ENCODE measurements at places on chromosomes 13 and 19.

DNA sequence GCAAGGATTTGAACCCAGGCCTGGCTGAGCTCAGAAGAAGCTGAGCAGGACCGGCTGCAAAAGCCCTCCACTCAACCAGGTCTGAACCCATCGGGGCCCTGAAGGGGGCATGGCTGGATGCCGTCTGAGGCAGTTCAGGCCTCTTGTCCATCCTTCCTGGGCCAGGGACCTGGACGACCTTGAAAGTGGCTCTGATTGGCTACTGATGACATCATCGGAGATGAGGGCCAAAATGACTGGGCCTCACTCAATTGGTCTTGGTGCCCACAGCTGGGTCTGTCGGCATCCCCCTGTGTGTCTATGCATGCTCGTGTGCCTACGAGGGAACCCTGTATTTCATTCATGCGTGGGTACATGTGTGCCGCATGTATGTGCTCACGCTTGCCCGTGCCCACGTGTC, 71.8 kb downstream of the PTPRS start:
- DNase-seq = no peak

DNA sequence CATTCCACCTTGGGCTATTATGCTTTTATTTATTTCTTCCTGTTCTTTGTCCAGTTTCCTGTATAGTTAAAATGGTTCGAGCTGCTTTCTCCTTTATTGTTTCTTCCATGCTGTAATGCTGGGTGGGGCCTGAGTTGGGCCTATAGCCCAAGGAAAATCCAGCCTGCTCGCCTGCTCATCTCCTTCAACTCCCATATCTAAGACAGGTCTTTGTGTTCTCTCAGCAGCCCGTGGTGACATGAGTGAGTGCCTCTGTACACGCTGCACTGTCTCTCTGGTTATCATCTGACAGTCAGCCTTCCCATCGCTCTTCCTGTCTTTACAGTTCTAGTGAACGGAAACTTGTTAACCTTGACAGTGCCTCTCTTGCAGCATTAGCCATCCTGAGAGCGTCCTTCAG, 221.9 kb upstream of the SLC10A2 start:
- no peak for DNase-seq

DNA sequence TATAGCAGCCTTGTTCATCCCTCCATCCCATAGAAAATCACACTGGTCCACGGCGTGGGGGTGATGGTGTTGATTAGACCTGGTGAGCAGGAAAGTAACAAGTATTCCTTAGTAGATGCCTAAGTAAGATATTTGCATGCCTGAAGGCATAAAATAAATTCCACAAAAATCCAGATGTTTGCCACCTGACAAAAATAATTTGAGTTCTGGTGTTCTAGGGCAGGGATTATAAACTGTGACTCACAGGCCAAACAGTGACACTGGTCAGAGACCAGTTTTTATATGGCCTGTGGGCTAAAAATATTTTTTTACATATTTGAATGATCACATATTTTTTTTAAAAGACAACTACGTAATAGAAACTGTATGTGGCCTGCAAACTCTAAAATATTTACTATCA, 310.7 kb downstream of the RFC3 start:
- no peak for DNase-seq

- no peak for DNase-seq
These were observed 8.9 kb upstream of the TPM4 start for GRCh38 chr19:16067205-16067938.

DNA sequence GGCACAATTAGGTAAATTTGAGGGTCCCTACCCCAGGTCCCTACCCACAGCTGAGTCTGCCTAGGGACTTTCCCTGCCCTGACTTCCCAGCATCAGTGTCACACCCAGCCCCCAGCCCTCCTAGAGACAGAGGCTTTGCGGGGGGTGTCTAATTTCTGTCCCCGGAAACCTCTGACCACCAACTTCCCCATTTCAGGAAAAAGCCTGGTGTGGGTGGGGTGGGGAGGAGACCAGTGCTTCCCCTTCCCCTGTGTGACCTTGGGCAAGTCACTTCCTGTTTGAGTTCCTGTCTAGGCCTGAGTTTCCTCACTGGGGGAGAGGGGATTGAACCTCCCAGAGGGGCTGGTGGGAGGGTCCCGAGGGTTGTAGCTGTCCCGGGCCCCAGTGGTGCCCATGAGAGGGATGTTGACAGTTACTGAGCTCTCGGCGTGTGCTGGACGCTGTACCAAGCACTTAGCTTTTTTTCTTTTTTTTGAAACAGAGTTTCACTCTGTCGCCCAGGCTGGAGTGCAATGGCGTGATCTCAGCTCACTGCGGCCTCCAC, 7.9 kb downstream of the VASP start:
- DNase-seq = no peak

- no peak for DNase-seq
These were observed 144.9 kb upstream of the SOX1 start for GRCh38 chr13:111922086-111922485.

GRCh38 chr13:91313103-91313502, 34.4 kb upstream of the MIR17HG start:
- DNase-seq = peak; percentile 20

- DNase-seq = no peak
These were observed 345.1 kb downstream of the MTUS2 start for GRCh38 chr13:29165216-29165615.

- no peak for DNase-seq
These were observed 29.8 kb downstream of the DNM2 start for GRCh38 chr19:10747674-10748073.

DNA sequence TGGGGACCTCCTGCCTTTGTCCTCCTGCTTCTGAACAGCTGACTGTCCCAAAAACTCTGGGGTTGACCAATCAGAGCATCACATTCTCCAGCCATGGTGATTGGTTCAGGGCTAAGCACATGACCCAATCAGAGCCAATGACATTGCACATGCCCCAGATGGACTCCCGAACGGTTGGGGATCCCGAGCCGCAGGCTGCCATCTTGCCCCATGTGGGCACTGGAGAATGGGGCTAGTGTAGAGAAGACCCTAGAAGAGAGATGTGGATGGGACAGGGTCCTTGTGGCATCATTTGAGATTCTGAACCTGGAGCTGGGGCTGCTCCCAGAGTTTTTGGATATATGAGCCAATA, 31.3 kb upstream of the PEPD start:
- DNase-seq = no peak

- DNase-seq = no peak
These were observed 15.7 kb upstream of the LDLR start for GRCh38 chr19:11073568-11073967.

DNA sequence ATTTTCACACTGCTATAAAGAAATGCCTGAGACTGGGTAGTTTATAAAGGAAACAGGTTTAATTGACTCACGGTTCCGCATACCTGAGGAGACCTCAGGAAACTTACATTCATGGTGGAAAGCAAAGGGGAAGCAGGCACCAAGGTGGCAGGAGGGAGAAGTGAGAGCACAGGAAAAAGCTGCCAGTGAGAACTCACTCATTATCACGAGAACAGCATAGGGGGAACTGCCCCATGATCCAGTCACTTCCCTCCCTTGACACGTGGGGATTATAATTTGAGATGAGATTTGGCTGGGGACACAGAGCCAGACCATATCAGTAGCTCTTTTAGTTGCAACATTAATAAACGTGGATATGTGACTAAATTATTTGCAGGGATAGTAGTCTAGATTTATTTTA, 4.3 kb upstream of the KCTD4 start:
- DNase-seq = no peak

DNA sequence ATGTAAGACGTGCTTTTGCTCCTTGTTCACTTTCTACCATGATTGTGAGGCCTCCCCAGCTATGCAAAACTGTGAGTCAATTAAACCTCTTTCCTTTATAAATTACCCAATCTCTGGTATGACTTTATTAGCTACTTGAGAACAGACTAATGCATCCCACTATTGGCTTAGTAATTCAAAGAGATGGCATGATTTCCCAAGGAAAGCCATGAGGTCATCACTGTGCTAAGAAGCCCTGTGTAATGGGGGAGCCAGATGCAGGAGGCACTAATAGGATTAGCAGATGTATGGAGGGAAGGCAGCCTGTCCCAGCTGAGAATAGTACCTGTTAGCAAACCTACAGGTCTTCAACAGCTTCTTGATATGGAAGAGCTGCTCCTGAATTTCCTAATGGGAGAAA, 38.1 kb downstream of the RUBCNL start:
- no peak for DNase-seq

- no peak for DNase-seq
These were observed 11.3 kb downstream of the HNRNPM start for GRCh38 chr19:8456064-8456463.

DNA sequence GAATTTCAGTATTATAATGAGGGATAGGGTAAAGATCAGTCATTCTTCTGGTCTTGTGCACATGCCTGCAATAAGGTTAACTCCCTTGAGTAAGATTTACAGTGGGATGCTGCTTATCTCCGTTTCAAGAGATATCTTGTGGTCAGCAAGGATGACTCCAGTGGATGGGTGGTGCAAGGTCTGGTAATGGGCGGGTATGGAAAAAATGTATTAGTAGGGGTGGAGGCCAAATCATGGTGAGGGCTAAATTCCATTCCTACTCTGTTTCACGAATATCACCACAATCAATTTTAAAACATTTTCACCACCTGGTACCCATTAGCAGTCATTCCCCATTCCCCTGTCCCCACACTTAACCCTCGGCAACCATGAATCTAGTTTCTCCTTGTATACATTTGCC, 40.6 kb downstream of the CCDC122 start:
- DNase-seq = no peak

GRCh38 chr13:40961214-40961613, 57.9 kb downstream of the ELF1 start:
- DNase-seq = no peak

DNA sequence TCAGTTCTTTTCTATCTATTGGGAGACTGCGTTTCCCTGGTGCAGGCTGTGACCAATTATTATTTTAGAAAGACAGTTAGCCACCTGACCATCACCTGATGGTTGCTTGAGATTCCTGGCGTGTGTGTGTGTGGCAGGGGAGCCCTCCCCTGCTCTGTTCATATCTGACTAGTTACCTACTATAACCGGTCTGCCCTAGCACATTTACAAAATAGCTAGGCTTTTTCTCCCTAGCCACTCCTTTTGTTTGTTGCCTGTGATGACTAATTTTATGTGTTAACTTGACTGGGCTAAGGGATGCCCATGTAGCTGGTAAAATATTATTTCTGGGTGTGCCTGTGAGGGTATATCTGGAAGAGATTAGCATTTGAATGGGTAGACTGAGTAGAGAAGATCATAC, 76.9 kb downstream of the OLFM4 start:
- no peak for DNase-seq

- DNase-seq = no peak
These were observed 16.6 kb downstream of the TMEM255B start for GRCh38 chr13:113775451-113776145.

DNA sequence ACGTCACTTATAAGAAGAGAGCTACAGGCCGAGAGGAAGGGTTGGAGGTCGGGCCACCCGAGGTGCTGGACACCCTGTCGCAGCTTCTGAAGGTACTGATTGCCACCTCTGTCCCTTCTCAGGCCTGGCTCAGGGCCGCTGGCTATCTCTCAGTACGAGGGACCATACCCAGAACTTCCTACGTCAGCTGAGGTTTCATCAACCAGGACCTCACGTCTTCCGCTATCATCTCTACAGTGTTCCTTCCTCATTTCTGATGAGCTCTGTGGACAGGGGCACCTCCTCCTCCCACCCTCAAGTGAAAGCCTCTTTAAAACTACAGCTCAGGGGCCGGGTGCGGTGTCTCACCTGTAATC, 58.2 kb upstream of the USE1 start:
- DNase-seq = no peak

DNA sequence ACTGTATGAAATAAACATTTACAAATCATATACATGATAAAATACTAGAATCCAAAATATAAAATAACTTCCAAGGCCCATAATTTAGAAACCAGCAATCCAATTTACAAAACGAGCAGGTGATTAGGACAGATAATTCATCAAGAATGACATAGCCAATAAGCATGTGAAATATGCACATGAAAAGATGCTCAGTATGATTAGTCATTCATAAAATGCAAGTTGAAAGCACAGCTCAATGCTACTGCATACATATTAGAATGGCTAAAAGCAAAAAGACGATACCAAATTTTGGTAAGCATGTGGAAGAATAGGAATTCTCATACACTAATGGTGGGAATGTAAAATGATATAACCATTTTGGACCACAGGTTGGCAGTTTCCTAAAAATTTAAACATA, 837.2 kb upstream of the MIR17HG start:
- no peak for DNase-seq

DNA sequence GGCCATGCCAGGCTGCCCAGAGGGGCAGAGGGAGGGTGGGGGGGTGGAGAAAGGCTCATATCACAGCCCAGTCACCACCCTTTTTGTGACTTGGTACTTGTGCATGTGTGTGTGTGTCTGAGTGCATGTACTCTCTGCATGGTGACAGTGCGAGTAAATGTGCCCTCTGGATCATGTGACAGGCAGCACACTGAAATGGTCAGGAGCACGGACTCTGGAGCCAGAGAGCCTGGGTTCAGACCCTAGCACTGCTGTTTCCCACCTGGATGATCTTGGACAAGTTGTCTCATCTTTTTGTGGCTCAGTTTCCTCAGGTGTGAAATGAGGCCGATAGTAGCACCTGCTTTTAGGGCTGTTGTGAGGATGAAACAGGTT, 2.0 kb downstream of the CIC start:
- DNase-seq = no peak

Data from activated naive CD8-positive, alpha-beta T cell treated with anti-CD3 and anti-CD28 coated beads for 36 hours (primary cell).